ENCODE measurements at places on chromosomes 7 and 10. TPM values are rescaled to one million over a fixed set of nuclear protein-coding genes. Genes with fewer than 3 reads are reported as not detected.
A peak's percentile ranks its signal among the peaks of the same experiment; 100 is the strongest.

DNA sequence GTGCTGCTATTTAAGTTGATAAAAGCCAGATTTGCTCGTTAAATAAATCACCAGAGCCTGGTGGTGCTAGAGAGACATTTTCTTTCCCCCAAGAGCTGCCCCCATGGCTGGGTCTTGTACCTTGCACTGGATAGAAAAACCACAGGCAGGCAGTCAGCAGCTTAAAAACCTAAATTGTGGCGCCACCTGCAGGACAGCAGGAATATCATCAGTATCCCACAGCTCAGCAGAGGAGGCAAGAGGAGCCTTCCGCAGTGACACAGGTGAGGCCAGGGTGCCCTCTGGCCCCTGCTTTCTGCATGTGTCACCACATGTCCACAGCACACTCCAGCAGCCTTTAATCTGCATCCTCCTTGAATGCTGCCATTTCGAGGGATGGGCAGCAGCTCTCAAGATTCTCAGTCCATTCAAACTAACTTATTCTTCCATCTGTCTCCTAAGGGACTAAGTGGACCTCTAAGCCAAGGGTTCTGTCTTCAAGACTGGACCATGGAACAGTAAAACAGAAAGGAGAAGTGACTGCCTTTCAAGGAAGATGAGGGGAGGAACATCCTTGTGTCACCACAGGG, 4.5 kb upstream of the PLXNA4 start:
- H3K36me3 ChIP-seq = no peaks in the 10 kb centered on the region
- no peak overlapping the region for H3K4me3 ChIP-seq
- H3K4me1 ChIP-seq = peaks cover 10% of the 10 kb centered on the region
- H3K27ac ChIP-seq = no peak overlapping the region
- peaks cover 16% of the 10 kb centered on the region for H3K27me3 ChIP-seq
- peak; percentile 53 for DNase-seq

DNA sequence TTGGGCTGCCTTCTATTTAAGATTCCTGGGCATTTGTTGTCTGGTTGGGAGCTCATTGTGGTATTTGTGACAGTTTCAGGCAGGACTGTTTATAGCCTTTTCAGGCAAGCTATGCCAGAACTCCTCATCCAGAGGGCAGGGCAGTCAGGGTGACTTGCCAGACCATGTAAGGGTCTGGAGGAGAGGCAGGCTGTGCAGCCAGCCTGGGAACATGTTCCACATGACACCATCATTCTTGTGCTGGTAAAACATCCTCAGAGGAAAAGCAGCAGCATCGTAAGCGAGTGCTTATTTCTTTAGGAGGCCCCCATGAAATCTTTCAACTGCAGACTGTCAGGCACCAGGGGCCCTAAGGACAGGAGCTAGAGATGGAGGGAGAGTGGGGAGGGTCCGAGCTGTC, 44.0 kb upstream of the SORBS1 start:
- H3K27ac ChIP-seq = no peak overlapping the region
- no peaks in the 10 kb centered on the region for H3K27me3 ChIP-seq
- H3K4me3 ChIP-seq = no peak overlapping the region

DNA sequence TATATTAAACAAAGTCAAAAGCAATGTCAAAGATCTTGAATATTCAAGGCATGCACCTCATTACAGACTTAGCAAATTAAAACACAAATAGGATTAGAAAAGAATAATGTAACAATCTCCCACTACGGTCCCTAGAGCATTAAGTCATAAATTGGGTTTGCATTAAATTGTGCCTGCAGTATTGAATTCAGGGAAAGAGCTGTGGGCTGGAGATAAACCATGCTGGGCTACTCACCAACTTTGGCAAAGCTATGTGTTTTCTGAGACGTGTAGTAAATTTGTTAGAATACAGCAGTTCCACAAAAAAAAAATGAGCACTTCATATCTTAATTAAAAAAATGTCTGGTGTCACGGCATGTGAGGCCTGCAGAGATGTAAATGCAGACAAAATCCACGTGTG, 241.6 kb downstream of the SNX10 start:
- no peaks in the 10 kb centered on the region for H3K36me3 ChIP-seq
- no peak overlapping the region for H3K4me3 ChIP-seq
- no peak for DNase-seq
- no peaks in the 10 kb centered on the region for H3K27me3 ChIP-seq
- H3K27ac ChIP-seq = no peak overlapping the region
- no peaks in the 10 kb centered on the region for H3K4me1 ChIP-seq

DNA sequence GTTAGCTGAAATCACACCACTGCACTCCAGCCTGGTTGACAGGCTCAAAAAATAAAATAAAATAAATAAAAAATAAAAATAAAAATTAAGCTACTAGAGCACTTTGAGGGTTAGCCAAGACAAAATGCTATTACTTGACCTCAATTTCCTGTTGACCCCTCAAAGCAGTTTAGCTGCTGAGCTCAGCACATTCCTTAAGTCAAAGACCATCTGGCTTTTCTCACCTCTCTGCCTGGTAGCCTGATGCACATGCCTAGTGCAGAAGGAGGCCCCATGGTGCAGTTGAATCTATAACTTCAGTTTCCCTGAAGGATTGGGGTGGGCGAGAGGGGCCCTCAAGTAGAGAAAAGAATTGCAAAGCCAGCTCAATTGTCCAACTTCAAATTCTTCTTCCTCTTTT, 211.1 kb upstream of the GALNT17 start:
- H3K4me1 ChIP-seq = no peaks in the 10 kb centered on the region
- H3K36me3 ChIP-seq = no peaks in the 10 kb centered on the region
- H3K27me3 ChIP-seq = no peaks in the 10 kb centered on the region
- H3K27ac ChIP-seq = no peak overlapping the region
- no peak for DNase-seq

DNA sequence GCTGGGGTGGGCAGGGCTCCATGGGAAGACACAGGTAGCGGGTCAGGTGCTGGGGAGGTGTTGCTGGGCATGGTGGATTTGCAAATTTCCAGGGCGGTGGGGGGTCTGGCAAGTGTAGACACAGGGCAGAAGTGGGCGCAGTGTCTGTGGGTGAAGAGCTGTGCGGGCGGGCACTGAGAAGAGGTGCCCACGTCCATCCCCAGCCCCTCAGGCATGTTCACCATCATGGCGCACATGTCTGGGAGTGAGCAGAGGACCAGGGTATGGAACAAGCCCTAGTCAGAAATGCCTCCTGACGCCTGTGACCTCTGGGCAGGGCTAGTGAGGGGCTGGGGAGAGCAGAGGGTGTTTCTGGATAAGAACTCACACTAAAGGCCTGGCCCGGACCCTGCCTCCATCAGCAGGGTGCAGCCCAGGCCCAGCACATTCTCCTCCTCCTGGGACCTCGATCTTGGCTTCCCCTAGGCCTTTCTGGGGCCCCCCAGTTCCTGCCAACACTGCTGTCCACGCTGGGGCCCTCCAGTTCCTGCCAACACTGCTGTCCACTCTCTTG, 612.9 kb downstream of the PTPRN2 start:
- no peak for DNase-seq
- no peak overlapping the region for H3K27ac ChIP-seq
- H3K27me3 ChIP-seq = no peaks in the 10 kb centered on the region
- no peaks in the 10 kb centered on the region for H3K36me3 ChIP-seq

Gene LLCFC1
- total RNA-seq = not detected

Gene SLC26A5
- total RNA-seq = not detected

- no peak overlapping the region for H3K27ac ChIP-seq
- H3K36me3 ChIP-seq = no peaks in the 10 kb centered on the region
- no peak for DNase-seq
These were observed 198.7 kb downstream of the AHR start for GRCh38 chr7:17497136-17497535.

Gene MEIG1
- 0.43 TPM for total RNA-seq

GRCh38 chr7:117564080-117564479, 84.3 kb downstream of the CFTR start:
- H3K27ac ChIP-seq = no peak overlapping the region
- no peaks in the 10 kb centered on the region for H3K4me1 ChIP-seq
- no peaks in the 10 kb centered on the region for H3K27me3 ChIP-seq
- no peaks in the 10 kb centered on the region for H3K36me3 ChIP-seq

DNA sequence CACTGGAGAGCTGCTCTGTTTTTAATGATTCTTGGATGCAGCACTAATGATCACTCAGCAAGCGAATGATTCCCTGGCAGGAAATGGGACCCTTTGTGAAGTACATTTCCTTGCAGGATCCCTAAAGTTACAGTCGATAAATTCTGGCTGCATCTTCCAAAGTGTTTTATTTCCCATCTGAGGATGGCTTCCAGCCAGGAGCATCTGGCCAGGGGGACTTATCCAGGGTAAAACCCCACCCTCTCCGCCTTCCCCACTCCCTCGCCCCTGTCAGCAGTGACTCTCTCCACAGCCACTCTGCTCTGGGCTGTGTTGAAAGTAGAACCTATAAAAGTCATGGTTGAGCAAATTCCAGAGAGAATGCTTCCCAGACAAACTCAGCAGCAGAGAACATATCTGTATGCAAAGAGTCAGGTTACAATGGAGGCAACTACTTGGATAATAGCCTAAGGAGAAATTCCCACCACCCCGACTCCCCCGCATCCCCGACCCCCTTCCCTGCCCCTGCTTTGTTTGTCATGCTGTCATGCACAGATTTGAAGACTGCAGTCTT, 111.0 kb upstream of the ANLN start:
- H3K4me1 ChIP-seq = peaks cover 32% of the 10 kb centered on the region
- no peak overlapping the region for H3K4me3 ChIP-seq
- H3K27me3 ChIP-seq = no peaks in the 10 kb centered on the region
- no peaks in the 10 kb centered on the region for H3K36me3 ChIP-seq
- peak; percentile 74 for DNase-seq
- no peak overlapping the region for H3K27ac ChIP-seq

- no peaks in the 10 kb centered on the region for H3K36me3 ChIP-seq
- peaks cover 14% of the 10 kb centered on the region for H3K4me1 ChIP-seq
- no peak overlapping the region for H3K27ac ChIP-seq
- DNase-seq = no peak
- no peak overlapping the region for H3K4me3 ChIP-seq
These were observed 118.7 kb downstream of the HIPK2 start for GRCh38 chr7:139658908-139659675.

GRCh38 chr7:107292591-107292990, 123.8 kb downstream of the HBP1 start:
- no peak overlapping the region for H3K27ac ChIP-seq
- DNase-seq = no peak
- H3K27me3 ChIP-seq = no peaks in the 10 kb centered on the region
- no peak overlapping the region for H3K4me3 ChIP-seq
- H3K36me3 ChIP-seq = no peaks in the 10 kb centered on the region

Measured in astrocyte (in vitro differentiated cells and primary cell).